Activated naive CD4-positive, alpha-beta T cell treated with anti-CD3 and anti-CD28 coated beads for 36 hours (primary cell): ENCODE measurements at places on chromosomes 12 and 14.

DNA sequence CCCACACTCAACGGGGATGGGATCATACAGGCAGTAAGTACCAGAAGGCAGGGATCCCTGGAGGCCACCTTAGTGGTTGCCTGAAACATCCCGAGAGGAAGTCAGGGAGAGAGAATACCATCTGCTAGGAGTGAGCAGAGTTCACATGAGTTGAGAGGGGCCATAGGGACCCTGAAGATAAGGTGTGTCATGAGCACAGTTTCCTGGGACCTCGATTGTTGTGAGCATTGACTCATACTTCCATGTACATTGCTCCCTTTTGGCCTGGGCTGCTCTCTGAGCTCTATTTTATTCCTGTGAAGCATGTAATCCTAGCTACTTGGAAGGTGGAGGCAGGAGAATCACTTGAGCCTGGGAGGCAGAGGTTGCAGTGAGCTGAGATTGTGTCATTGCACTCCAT lies 120.5 kb downstream of the TBC1D30 start:
- H3K4me3 ChIP-seq: no peak overlapping the region
- H3K27me3 ChIP-seq: peaks cover 10% of the 10 kb centered on the region
- H3K27ac ChIP-seq: no peak overlapping the region
- no peaks in the 10 kb centered on the region for H3K36me3 ChIP-seq

DNA sequence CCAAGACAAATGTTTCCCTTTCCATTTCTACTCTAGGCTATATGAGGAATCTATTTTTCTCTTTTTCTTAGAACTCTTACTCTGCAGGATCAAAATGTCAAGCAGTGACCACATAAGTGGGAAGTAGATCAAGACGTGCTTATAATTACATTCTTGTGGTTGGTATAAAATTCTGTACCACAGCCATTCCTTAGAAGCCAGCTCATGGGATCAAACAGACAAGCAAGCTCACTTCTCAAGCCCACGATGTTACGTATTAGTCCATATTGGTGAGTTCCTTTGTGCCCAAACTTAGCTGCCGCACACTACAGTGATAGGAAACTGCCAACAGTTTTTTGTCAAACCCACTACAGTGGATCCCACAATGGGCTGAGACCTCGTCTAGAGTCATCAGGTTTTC lies 53.4 kb downstream of the IFNG start:
- no peaks in the 10 kb centered on the region for H3K36me3 ChIP-seq
- H3K27me3 ChIP-seq: peaks cover 3% of the 10 kb centered on the region
- H3K4me3 ChIP-seq: no peak overlapping the region
- DNase-seq: no peak

DNA sequence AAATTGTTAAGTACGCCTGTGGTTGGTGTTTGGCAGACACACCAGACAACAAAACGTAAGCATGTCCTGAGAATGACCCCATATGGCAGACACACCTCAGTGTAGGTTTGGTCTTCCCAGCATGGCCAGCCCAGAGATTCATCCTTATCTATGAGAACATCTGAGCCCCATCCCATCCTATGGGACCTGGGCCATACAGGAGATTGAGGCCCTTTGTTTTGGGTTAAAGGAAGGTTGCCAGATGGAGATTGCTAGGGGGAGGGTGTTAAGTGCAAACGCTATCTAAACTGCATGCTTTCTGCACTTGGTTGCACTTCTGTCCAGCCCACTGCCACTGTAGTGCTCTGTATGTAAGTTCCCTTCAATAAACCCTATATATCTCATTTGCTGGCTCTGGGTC lies 4.1 kb upstream of the PCNX4 start:
- H3K4me1 ChIP-seq: peaks cover 6% of the 10 kb centered on the region
- no peak for DNase-seq
- H3K4me3 ChIP-seq: no peak overlapping the region

- H3K27ac ChIP-seq: no peak overlapping the region
- no peaks in the 10 kb centered on the region for H3K27me3 ChIP-seq
- no peak for DNase-seq
- peaks cover 5% of the 10 kb centered on the region for H3K36me3 ChIP-seq
- no peak overlapping the region for H3K4me3 ChIP-seq
Observed at GRCh38 chr14:50573862-50574261, 13.9 kb downstream of the ATL1 start.

- H3K4me3 ChIP-seq: no peak overlapping the region
- H3K36me3 ChIP-seq: no peaks in the 10 kb centered on the region
- H3K27me3 ChIP-seq: no peaks in the 10 kb centered on the region
- peak; percentile 32 for DNase-seq
- peaks cover 35% of the 10 kb centered on the region for H3K4me1 ChIP-seq
- H3K27ac ChIP-seq: no peak overlapping the region
Observed at GRCh38 chr14:95267306-95267705, 52.4 kb downstream of the CLMN start.

DNA sequence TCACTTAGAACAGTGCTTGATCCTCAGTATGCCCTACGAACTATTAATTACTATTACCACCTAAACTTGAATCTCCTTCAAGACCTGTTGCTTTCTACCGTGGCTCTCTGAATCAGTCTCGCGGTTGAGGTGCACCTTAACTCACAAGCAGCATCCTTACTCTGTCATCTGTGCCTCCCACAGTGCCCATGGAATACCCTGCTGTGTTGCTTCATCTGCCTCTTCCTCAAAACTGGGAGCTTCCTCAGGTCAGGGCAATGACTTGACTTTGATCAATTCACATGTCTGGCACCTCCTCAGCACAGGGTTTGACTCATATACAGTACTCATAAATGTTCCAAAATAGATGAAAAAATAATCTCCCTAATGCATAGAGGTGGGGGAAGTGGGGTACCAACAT lies 305.9 kb downstream of the NUAK1 start:
- no peak overlapping the region for H3K27ac ChIP-seq
- no peaks in the 10 kb centered on the region for H3K36me3 ChIP-seq
- no peaks in the 10 kb centered on the region for H3K27me3 ChIP-seq

DNA sequence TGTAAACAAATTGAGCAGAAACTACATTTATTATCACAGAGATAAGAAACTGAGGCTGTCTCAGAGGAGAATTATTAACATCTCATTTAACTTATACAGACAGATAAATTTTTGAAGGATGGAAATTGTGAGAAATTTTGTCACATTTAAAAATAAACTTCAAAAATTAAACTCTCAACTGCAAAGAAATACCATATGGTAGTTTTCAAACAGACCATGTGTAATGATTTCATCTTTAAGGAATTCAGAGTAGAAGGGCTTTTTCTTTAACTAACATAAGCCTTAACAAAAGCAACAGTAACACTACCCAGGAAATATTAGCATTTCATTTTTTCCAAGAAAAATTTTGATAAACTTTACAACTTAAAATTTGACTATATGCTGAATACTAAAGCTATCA lies 26.6 kb downstream of the NUP37 start:
- no peak overlapping the region for H3K27ac ChIP-seq
- H3K27me3 ChIP-seq: no peaks in the 10 kb centered on the region
- H3K36me3 ChIP-seq: peaks cover 16% of the 10 kb centered on the region

- H3K27me3 ChIP-seq: no peaks in the 10 kb centered on the region
- H3K27ac ChIP-seq: no peak overlapping the region
- H3K4me3 ChIP-seq: no peak overlapping the region
- H3K4me1 ChIP-seq: no peaks in the 10 kb centered on the region
- no peak for DNase-seq
- H3K36me3 ChIP-seq: no peaks in the 10 kb centered on the region
Observed at GRCh38 chr12:84572196-84572595, 340.4 kb downstream of the SLC6A15 start.

GRCh38 chr14:33996462-33996861 lies 45.6 kb upstream of the EGLN3 start:
- DNase-seq: no peak
- H3K27ac ChIP-seq: no peak overlapping the region
- H3K36me3 ChIP-seq: no peaks in the 10 kb centered on the region
- no peak overlapping the region for H3K4me3 ChIP-seq

DNA sequence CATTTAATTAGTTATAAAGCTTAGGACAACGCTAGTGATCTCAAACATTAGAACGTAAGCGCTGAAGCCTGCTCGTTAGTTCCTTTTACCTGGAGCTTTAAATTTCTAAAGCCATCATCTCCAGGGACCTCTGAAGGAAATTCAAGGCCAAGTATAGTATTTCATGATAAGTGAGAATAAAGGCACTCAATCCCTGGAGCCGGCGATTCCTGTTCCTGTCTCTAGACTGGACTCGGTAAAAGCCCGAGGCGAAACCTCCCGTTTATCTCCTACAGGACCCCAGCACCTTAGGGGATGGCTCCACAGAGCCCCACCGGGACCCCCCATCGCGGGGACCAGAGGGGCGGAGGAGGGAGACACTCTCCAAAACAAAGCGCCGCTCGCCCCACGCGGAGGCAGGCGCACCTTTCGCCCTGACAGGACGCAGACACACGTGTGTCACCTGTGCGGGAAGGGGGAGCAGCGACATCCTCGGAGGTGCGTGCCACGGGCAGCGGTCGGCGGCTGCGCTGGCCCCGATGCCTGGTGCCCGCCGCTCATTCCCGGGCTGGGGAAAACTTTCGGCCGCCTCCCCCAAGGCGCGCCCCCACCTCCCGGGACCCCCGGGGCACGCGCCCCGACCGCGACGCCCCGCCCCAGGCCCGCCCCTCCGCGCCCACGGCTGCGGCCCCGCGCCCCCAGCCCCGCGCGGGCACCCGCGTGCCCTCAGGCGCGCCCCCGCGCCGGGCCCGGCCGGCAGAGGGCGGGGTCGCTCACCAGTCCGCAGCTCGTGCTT lies 678 bp downstream of the RPS6KA5 start:
- peaks cover 43% of the 10 kb centered on the region for H3K4me1 ChIP-seq
- H3K27ac ChIP-seq: peak overlapping the region; percentile 26
- no peaks in the 10 kb centered on the region for H3K36me3 ChIP-seq
- peak overlapping the region; percentile 82 for H3K4me3 ChIP-seq
- H3K27me3 ChIP-seq: no peaks in the 10 kb centered on the region

GRCh38 chr12:106309671-106310505 lies 7.4 kb downstream of the TCP11L2 start:
- H3K36me3 ChIP-seq: no peaks in the 10 kb centered on the region
- H3K4me3 ChIP-seq: no peak overlapping the region
- H3K4me1 ChIP-seq: peaks cover 59% of the 10 kb centered on the region
- DNase-seq: no peak

GRCh38 chr12:32366714-32367113 lies 32.6 kb upstream of the FGD4 start:
- DNase-seq: no peak
- no peak overlapping the region for H3K27ac ChIP-seq
- no peaks in the 10 kb centered on the region for H3K36me3 ChIP-seq
- H3K27me3 ChIP-seq: no peaks in the 10 kb centered on the region
- no peak overlapping the region for H3K4me3 ChIP-seq

- H3K27me3 ChIP-seq: no peaks in the 10 kb centered on the region
- no peaks in the 10 kb centered on the region for H3K36me3 ChIP-seq
- no peak overlapping the region for H3K4me3 ChIP-seq
- H3K4me1 ChIP-seq: no peaks in the 10 kb centered on the region
- no peak overlapping the region for H3K27ac ChIP-seq
Observed at GRCh38 chr14:103616635-103617300, 12.2 kb upstream of the KLC1 start.

DNA sequence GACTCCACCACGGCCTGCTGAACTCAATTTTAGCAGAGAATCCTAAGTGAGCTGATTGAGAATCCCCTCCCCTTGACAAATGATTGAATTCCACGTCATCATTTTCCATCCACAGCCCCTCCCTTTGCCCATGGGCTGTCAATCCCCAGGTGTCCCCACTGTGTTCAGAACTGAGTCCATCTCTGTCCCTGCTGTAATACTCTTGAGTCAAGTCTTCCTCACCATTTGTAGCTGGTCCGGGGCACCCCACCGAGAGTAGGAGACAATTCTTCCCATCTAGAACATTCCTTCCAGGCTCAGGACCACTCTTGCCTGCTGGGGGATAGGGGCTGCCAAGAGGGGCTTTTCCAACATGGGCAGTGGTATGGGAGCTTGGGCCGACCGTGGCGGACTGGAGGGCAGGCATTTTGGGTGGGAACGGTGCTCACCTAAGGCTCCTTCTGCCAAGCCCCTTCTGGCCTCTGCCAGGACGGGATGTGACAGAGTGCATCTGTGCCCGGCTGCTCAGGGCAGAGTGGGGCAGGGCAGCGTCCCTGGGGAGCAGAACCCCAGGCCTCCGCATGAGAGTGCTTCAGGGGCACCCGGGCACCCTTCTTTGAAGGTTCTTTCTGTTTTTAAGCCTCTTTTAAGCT lies 218.1 kb upstream of the RTL1 start:
- no peak for DNase-seq
- no peaks in the 10 kb centered on the region for H3K36me3 ChIP-seq
- H3K27ac ChIP-seq: no peak overlapping the region

DNA sequence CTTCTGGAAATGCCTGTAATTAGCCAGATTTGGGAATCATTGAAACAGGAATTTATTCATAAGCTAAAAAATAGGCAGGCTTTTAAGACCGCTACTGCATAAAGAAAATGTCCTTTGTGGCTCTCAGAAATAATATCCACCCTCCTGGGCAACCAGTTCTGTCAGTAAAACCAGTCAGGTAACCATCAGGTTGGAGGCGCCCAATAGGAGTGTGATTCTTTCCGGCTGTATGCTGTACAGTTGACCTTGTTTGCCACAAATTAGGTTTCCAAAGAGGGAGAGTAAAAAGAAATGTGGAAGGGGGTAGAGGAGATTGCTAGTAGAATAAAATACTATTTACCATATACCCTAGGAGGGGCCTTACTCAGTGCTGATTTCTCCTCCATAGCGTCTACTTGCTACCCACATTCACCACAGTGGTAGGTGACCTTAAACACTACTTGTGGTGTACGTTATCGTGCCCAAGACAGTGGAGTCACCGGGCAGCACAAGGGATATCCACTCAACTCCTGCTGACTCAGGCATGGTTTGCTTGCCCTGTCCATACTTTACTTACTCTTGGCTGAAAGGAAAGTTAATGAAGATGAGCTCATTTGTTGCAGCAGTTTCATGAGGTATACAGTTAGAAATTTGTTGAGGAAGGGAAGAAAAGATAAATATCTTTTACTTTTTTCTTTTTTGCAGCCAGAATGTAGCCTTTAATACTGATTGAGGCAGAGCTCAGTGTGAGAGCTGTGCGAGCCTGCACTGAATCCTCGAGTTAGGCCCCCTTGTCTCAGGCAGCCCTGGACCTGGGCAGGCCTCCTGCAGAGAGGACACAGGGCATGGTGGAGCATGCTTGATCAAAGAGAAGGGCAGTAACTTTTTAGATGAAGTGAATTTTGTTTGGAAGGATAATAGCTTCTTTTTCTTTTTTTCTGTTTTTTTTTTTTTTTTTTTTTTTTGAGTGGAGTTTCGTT lies 76.7 kb downstream of the DIP2B start:
- H3K27ac ChIP-seq: no peak overlapping the region
- H3K27me3 ChIP-seq: no peaks in the 10 kb centered on the region
- no peak for DNase-seq
- no peak overlapping the region for H3K4me3 ChIP-seq
- H3K36me3 ChIP-seq: peaks cover 1% of the 10 kb centered on the region

DNA sequence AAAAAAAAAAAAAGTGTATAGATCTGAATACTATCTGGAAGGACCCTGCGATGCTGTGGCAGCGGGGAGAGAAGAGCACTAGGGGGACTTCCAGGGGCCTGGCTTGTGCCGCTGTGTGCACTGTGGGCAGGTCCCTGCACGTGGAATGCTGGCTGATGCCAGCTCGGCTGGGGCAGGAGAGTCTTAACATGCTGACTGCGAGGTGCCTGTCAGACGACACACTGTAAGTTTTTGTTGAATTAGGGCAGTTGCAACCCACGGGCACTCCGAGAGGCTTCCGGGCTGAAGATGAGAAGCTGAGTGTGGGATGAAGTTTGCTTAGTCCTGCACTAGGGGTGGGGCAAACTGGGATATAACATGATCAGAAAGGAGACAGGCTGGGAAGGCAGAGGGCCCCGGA lies 10.7 kb downstream of the GLT1D1 start:
- H3K4me3 ChIP-seq: no peak overlapping the region
- DNase-seq: no peak
- no peaks in the 10 kb centered on the region for H3K36me3 ChIP-seq

GRCh38 chr14:71250791-71251190 lies 343.5 kb downstream of the PCNX1 start:
- H3K36me3 ChIP-seq: no peaks in the 10 kb centered on the region
- no peak overlapping the region for H3K4me3 ChIP-seq
- H3K27ac ChIP-seq: no peak overlapping the region
- H3K4me1 ChIP-seq: peaks cover 10% of the 10 kb centered on the region
- DNase-seq: no peak
